ENCODE measurements at places on chromosomes 16 and 17. TPM values are rescaled to one million over a fixed set of nuclear protein-coding genes. Genes with fewer than 3 reads are reported as not detected.

The NOG gene
- total RNA-seq, result 1.1 TPM

The TBC1D3B gene
- 0.64 TPM for total RNA-seq

The KRT15 gene
- total RNA-seq, result 1.2 TPM

The PIMREG gene
- total RNA-seq, result 21.7 TPM

The LRRC37A2 gene
- 2.1 TPM for total RNA-seq

The NPB gene
- not detected for total RNA-seq

The CACNA1G gene
- total RNA-seq, result not detected

The PRDM7 gene
- not detected for total RNA-seq

The SNAI3 gene
- total RNA-seq, result 0.13 TPM

The PKMYT1 gene
- total RNA-seq, result 2.5 TPM

The KRT33B gene
- not detected for total RNA-seq

The KRT23 gene
- not detected for total RNA-seq

The FBXW10B gene
- not detected for total RNA-seq

The KCNJ16 gene
- not detected for total RNA-seq

The SPDYE4 gene
- total RNA-seq, result not detected

The C16orf92 gene
- not detected for total RNA-seq

The KCNG4 gene
- total RNA-seq, result not detected

The SPNS3 gene
- total RNA-seq, result 0.51 TPM

The MTSS2 gene
- 9.9 TPM for total RNA-seq

The ATP1B2 gene
- not detected for total RNA-seq

The PPM1E gene
- under 0.01 TPM for total RNA-seq

The HOXB1 gene
- not detected for total RNA-seq

The KRT27 gene
- total RNA-seq, result not detected

The DPEP2 gene
- 25.5 TPM for total RNA-seq

The OTOP2 gene
- not detected for total RNA-seq

The AANAT gene
- total RNA-seq, result not detected

The TANC2 gene
- total RNA-seq, result 41.5 TPM

The LGALS9 gene
- 26.1 TPM for total RNA-seq

The HBQ1 gene
- total RNA-seq, result 1.4 TPM

The ITGA3 gene
- total RNA-seq, result 104 TPM

The SDK2 gene
- total RNA-seq, result under 0.01 TPM

The MSLN gene
- 0.25 TPM for total RNA-seq

The KCNH4 gene
- total RNA-seq, result 0.13 TPM

The TNP2 gene
- not detected for total RNA-seq

The MGRN1 gene
- total RNA-seq, result 22.6 TPM

The GPR142 gene
- total RNA-seq, result not detected

The SLC9A5 gene
- total RNA-seq, result 0.39 TPM

The KRTAP9-4 gene
- not detected for total RNA-seq

The NPTX1 gene
- total RNA-seq, result 0.13 TPM

The SLFN14 gene
- under 0.01 TPM for total RNA-seq

The TEKT5 gene
- total RNA-seq, result not detected

The TNS4 gene
- not detected for total RNA-seq

The TP53TG3F gene
- total RNA-seq, result not detected

The TMEM235 gene
- total RNA-seq, result under 0.01 TPM

The NOL3 gene
- total RNA-seq, result 5.8 TPM

The CLDN6 gene
- total RNA-seq, result not detected

The ST6GALNAC1 gene
- total RNA-seq, result not detected

The CCDC144A gene
- 0.77 TPM for total RNA-seq

The WFIKKN1 gene
- 0.13 TPM for total RNA-seq

The TLCD3B gene
- total RNA-seq, result not detected

The TBC1D3E gene
- total RNA-seq, result not detected

The RPGRIP1L gene
- 4.4 TPM for total RNA-seq

The SLC38A8 gene
- not detected for total RNA-seq

The CCL7 gene
- 0.13 TPM for total RNA-seq

The SGSM2 gene
- 23.4 TPM for total RNA-seq

The IGF2BP1 gene
- total RNA-seq, result under 0.01 TPM

The ATPAF2 gene
- total RNA-seq, result 18.4 TPM

The HGS gene
- 49.4 TPM for total RNA-seq

The HOXB13 gene
- total RNA-seq, result not detected

The CCL17 gene
- total RNA-seq, result not detected
